Activated CD8-positive, alpha-beta memory T cell treated with anti-CD3 and anti-CD28 coated beads, Interleukin-2, amount 50 U/mL, for 4 hours (primary cell): ENCODE measurements at places on chromosomes 13 and 19.

GRCh38 chr19:1863638-1864479 is 480 bp upstream of the KLF16 start:
- peak; percentile 94 for DNase-seq

DNA sequence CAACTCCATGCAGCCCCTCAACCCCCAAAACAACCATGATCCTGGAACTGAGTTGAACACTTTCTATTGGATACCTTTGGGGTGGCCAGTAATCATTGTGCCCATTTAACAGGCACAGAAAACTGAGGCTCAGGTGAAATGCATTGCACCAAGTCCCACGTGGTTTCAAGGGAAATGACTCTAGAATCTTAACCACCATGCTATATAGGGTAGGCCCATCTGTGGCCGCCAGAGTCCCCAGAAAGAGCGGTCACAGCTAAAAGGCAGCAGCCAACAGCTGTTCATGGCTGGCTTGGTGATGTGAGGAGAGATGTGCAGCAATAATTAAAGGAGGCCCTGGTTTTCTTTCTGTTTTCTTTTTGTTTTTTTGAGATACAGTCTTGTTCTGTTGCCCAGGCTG is 2.6 kb downstream of the CNN1 start:
- DNase-seq, result no peak

DNA sequence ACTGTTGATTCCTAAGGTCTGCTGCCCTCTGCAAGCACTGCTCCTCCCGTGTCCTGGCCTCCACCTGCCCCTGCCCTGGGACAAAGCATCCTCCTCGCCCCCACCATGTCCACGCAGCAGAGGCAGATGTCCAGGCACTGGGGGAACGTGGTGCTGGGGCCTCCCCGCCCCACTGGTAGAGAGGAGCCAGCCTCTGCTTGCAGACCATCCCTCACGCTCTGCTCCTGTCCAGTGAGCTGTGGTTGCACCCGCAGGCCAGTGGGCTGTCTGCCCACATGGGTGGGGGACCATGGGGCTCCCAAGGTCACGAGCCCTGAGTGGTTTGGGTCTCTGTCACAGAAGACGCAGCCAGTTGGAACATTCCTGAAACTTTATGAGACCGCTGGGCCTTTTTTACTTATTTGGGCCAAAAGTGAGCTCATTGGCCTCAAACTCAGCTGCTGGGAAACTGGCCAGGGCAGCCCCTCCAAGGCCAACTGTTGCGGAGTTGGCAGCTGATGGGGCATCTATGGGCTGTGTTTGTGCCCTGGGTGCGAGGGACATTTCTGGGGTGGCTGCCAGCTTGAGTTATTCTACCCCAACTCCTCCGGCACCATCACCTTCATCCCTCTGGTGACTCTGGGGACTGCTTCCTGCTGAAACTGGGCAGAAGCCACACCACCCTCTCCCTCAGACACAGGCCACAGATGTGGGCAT is 64.8 kb upstream of the F7 start:
- no peak for DNase-seq

DNA sequence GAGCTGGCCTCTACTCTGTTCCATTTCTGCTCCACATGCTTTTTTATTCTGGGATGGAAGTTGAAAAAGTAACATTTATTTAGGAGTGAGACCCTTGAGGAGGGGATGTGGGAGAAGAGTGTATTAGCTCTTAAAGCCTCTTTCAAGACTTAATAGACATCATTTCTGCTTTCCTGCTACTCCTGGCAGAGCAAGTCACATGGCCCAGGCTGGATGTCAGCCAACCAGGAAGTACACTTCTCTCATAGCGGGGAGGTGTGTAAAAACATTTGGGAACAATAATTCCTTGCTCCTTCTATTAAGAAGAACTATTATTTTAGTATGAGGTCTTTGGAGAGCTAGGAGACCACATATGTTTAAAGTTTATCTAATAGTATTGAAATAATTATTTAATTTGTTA is 40.6 kb upstream of the FAM216B start:
- no peak for DNase-seq

- DNase-seq, result no peak
These were observed 1.2 kb downstream of the C13orf46 start for GRCh38 chr13:113972451-113973217.

DNA sequence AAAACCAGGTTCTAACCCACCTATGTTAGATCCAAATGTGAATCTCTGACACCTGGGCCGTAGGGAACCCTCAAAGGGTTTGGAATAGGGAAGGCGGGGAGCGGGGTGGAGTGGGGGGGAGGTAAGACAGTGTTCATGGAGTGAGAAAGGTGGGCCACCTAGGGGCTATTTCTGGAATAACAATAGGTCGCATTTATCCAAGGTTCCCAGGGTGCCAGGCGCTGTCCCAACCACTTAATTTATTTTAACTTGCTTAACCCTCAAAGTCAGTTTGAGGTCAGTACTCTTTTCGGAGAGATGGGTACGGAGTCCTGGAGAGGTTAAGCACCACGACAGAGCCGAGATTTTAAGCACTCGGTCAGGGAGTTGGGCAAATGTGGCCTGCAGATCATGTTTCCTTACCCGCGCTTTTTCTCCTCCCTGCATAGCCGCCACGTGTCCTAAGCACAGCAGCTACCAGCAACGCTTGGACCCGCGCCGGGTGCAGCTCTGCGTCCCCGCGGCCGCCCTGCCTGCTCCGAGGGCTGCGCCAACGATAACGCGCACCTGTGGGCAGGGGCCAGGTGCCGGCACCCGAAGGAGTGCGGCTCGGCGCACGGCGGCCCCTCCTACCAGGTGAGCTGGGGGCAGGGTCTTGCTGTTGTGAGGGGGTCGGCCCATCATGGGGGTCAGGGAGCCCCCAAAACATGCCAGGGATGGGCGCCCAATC is 25.0 kb upstream of the FXYD3 start:
- peak; percentile 41 for DNase-seq
